ENCODE measurements at places on chromosomes 6 and 20.
A peak's percentile ranks its signal among the peaks of the same experiment; 100 is the strongest.

- peak; percentile 18 for DNase-seq
Observed at GRCh38 chr6:43455531-43456428, at the start of gene DLK2. DLK2 (minus strand) TSS chr6:43455548; CDS start chr6:43454825, 723 bp downstream.

- no peak for DNase-seq
Observed at GRCh38 chr20:62670156-62670555, 27.9 kb downstream of the SLCO4A1 start.

DNA sequence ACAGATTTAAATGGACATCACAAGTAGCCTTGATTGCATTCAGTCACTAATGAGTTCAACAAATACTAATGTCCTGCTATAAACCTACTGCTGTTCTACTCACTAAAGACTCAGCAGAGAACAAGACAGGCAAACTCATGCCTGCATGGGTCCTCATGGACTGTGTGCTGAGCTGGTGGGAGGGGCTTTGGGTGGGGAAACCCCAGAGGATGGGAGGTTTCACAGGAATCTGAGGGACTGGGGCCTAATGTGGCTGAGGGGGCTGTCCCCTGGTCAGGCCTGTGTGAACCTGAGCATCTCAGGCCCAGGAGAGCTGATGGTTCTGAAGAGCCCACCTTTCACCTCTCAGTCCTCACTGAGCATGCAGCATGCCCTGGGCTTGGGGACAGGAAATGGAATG is 1.4 kb downstream of the CST8 start:
- DNase-seq, result no peak

- DNase-seq, result no peak
Observed at GRCh38 chr6:7112741-7113313, 5.1 kb downstream of the RREB1 start.

DNA sequence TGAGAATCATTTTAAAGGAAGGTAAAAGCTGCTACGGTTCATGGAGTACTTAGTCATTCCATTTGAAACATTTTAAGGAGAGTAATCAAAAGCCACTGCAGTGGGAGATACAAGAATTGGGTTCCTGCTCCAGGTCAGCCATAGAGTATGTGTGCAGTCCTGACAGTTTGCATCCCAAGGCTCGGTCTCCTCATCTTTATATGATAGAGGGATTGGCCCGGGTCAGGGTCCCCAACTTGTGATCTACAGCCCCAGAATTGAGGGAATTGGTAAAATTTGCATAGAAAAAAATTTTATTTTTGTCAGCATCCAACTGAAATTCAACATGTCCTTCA is 147.4 kb upstream of the PRND start:
- no peak for DNase-seq

- no peak for DNase-seq
Observed at GRCh38 chr20:51029963-51030920, 7.3 kb upstream of the KCNG1 start.

DNA sequence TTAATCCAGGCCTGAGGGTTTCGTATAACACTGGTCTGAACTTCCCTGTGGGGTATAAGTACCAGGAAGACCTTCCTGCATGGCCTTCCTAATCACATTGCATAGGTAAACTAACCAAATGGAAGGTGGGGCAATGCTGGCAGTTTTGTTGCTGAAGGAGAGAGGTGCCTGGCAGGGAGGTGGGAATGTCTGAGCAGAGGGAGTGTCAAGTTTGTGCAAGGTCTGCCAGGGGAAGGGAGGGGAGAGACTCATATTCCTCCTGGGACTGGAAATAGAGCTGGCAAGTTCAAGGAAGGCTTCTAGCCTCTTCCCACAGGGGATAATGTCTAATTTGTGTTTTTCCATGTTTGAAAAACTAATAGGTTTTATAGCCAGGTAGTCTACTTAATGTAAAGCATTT is 70.6 kb downstream of the HDDC2 start:
- no peak for DNase-seq

- no peak for DNase-seq
Observed at GRCh38 chr6:165298875-165299274, 10.5 kb downstream of the C6orf118 start.

- DNase-seq, result no peak
Observed at GRCh38 chr6:84779917-84780316, 15.5 kb upstream of the TBX18 start.

DNA sequence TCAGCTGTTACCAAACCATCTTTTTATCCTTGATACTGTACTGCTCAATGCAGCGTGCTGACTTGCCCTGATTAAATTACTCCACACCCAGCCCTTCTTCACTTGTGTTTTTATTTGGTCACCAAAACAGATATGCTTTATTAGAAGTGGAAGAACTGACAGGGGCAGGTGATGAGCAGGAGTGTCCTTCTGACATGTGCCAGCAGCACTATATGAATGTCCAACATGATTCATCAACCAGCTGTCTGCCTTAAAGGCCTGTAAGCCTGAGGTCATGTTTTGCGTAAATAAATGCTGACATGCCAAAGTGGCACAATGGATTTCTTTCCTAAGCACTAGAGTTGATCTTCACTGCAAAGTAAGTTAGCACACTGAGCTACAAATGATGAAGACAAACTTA is 15.4 kb downstream of the POPDC3 start:
- DNase-seq, result no peak

DNA sequence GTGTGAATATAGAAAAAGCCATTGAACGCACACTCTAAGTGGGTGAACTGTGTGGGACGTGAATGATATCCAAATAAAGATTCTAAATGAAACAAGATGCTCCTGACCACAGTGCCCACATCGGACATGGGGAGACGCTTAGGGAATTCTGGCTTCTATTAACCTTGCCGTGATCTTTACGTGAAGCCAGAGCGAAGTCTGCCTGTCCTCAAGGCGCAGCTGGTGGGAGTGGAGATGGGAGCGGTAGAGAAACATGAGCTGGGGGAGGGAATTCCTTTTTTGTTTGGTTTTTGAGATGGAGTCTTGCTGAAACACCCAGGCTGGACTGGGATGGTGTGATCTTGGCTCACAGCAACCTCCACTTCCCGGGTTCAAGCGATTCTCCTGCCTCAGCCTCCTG is 46.0 kb downstream of the VSTM2L start:
- no peak for DNase-seq

- no peak for DNase-seq
Observed at GRCh38 chr6:150005761-150006651, 19.3 kb downstream of the RAET1L start.

DNA sequence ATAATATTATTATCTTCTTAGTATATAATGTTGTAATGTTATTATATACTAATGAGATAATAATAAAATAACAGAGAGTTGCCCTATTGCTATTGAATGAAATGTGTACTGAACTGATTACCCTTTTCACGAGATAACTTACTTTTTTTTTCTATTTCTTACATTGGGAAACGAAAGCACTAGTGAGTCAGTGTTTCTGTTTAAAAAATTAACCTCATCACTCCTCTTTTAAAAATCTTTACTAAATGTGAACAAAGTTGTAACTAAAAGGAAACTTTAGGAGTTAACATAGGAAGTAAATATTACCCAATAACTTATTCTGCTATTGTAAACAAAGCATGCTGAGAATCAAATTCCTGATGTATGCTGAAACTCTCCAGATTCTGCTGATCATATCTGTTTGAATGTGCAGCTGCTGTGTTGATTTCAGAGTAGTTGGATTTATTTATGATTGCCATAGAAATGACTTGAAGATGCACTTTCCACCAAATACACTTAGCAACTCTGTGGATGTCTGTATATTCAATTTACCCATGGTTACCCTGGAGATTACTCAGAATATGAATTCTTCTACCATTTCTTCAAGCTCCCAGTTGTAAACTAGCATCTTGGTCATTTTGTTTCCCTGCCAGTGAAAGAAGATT is 523.4 kb downstream of the TENT5A start:
- no peak for DNase-seq

GRCh38 chr6:111603685-111604084 is 2.0 kb downstream of the TRAF3IP2 start:
- DNase-seq, result no peak

DNA sequence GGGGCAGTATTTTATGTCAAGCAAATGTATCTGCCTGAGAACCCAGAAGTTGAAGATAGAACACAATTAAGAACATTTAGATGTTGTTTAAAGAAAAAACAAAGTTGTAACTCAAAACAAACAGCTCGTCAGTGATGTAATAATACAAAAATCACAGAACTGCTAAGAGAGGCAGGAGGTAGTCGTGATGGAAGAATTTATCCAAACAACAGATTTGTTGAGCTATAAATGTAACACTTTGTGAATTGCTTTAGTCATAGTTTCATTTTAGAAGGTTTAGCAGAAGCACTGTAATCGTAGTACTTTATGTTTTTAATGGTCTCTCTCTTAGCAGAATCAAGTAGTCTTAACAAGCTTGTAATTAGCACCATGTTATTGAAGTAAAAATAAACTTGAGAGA is 73.6 kb downstream of the SCAF8 start:
- DNase-seq, result no peak

- no peak for DNase-seq
Observed at GRCh38 chr20:60237981-60238380, 279.8 kb downstream of the CDH26 start.

- no peak for DNase-seq
Observed at GRCh38 chr6:9527679-9528286, 887.1 kb downstream of the TFAP2A start.

- no peak for DNase-seq
Observed at GRCh38 chr6:139425780-139426179, 51.3 kb upstream of the CITED2 start.

GRCh38 chr6:63897459-63897858 is 261.9 kb downstream of the PHF3 start:
- no peak for DNase-seq

GRCh38 chr6:114785235-114786127 is 442.7 kb upstream of the HS3ST5 start:
- no peak for DNase-seq

- no peak for DNase-seq
Observed at GRCh38 chr6:84466511-84466910, 239.1 kb upstream of the CEP162 start.

DNA sequence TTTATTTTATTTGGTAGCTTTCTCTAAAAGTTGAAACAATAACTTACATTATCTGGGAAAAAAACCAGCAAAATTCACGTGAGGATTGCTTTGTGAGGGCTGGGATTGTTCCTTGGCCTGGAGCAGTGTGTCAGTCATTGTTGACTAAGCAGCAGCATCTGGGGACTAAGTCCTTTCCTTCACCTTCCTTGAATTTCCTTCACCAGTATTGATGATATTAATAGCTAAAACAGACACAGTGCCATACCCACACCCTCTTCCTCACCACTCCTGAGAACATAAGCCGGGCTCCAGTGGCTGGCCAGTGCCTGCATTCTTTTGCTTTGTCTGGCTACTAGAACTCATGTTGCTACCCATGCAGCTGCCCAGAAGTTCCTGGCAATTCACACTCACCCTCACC is 23.7 kb downstream of the PLCB1 start:
- no peak for DNase-seq
